ENCODE measurements at places on chromosomes 3 and 15. TPM values are rescaled to one million over a fixed set of nuclear protein-coding genes. Genes with fewer than 3 reads are reported as not detected.

DNA sequence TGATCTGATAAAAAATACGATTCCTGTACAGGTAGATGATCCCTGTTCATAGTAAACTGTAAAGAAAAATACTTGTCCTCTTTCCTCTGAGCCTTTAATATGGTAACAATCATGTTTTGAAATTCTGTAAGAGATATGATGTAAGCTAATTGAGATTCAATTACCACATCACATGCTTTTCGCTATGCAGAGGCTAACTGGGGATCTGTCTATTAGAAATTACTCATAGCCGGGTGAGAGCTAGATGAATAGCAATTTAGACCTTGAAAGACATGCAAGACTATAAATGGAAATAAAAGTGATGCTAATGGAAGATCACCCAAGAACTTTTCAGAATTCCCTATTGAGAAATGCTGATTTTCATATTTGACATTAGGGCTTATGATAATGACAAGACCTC, 579.9 kb upstream of the ZNF717 start:
- DNase-seq = no peak

Gene CLDN11
- 164 TPM for total RNA-seq

Gene C3orf20
- total RNA-seq = 0.09 TPM

Gene SH3GL3
- total RNA-seq = 6.0 TPM

Gene CAV3
- total RNA-seq = not detected

Gene INKA1
- 9.4 TPM for total RNA-seq

Gene PARP15
- total RNA-seq = 0.27 TPM

Gene CRYGS
- total RNA-seq = 4.4 TPM

Measured in mesothelial cell of epicardium (in vitro differentiated cells).